ENCODE measurements at places on chromosomes 1 and 21.

GRCh38 chr1:169809370-169810095 is 14.8 kb upstream of the METTL18 start:
- no peak for DNase-seq

- DNase-seq: no peak
Measured at GRCh38 chr21:38264571-38264970, 7.8 kb downstream of the KCNJ15 start.

DNA sequence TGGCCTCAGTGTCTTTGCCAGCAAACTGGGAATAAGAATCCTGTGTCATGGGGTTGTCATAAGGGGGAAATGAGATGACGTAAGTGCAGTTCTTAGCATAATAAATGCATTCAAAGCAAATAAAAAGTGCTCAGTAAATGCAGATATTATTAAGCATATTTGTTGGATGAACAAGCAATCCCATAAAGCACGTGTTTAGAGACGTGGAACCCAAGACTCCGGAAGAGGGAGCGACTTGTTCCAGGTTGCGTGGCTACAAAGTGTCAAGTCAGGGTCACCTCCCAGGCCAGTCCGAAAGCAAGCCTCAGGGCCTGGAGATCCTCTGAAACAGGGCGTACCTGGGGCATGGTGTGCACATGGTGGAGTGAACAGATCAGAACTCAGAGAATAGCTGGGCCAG is 58.0 kb upstream of the LAPTM5 start:
- DNase-seq: no peak

- DNase-seq: no peak
Measured at GRCh38 chr21:34865400-34866241, 183.5 kb downstream of the RUNX1 start.

- no peak for DNase-seq
Measured at GRCh38 chr1:67544921-67545320, 114.7 kb upstream of the SERBP1 start.

DNA sequence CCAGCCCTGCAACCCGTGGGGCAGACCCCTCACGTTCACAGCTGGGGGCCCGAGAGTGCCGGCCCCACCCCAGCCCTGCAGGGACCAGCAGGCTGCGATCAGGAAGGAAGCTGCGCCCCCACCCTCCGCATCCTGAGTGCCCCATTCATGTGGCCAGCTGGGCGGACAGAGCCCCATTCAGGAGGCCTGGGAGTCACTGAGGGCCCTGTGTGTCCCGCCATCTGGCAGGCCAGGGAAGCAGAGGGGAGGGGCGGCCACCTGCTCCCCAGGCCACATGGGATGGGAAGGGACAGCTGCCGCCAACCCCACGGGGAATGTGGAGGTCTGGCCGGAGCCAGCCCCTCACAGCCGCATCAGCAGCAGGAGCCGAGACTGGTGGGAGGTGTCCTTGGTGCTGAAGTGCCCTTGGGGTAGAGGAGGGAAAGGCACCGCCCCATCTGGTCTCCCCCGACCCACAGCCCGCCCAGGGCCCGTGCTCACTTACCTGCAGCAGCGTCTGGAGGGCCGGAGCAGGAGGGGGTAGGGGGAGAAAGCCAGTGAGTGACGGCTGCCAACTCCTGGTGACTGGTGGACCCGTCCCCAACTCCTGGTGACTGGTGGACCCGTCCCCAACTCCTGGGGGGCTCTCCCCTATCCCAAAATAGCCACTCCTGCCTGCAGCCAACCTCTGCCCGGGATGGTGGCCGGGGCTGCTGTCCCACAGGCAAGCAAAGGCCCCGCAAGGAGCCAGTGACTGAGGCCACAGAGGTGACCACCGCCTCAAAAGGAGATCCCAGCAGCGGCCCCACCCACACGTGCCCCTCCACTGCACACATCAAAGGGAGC is 8.7 kb downstream of the ACAP3 start:
- DNase-seq: peak; percentile 71

- DNase-seq: no peak
Measured at GRCh38 chr1:97151651-97152050, 430.1 kb downstream of the PTBP2 start.

- DNase-seq: no peak
Measured at GRCh38 chr1:22971161-22971560, 1.5 kb downstream of the LACTBL1 start.

DNA sequence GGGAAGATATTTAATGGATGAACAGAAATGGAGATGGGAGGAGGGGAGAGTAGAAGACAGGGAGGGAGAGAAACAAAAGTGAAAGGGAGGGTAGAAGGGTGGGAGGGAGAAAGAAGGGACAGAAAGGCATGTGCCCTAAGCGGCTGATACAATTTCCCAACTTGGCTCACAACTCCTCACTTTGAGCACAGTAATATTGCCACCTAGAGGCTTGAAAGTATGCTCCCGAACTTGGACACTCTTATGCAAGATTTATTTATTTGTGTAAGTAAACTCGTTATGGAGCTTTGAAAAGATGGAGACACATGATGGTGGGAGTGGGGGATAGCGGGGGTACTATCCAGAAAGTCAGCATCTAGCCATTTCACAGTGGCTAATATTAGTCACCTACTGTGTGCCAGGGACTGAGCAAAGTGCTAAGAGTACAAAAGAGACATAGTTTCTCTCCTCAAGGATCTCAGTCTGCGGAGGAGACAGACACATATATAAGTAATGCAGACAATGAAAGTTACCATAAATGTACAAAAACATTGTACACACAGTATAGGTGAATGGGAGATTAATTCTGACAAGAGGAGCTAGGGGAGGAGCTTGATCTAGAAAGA is 189.7 kb downstream of the SEC16B start:
- no peak for DNase-seq

- no peak for DNase-seq
Measured at GRCh38 chr1:201566933-201567801, 28.2 kb downstream of the NAV1 start.

- peak; percentile 50 for DNase-seq
Measured at GRCh38 chr1:109167001-109167506, 46.7 kb upstream of the SARS1 start.

DNA sequence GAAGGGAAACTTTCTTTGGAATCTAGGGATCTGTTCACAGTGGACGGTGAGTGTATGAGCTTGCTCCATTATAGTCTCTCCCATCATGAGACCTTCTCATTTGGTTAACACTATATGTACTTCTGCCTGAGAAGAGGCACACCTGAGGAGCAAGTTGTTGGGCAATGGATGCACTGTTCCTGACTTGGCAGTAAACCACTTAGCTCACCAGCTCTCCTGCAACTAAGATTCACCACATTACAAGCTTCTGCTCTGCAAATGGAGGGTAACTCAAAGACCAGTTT is 10.2 kb downstream of the MACF1 start:
- no peak for DNase-seq

- DNase-seq: no peak
Measured at GRCh38 chr1:234520908-234521817, 42.2 kb upstream of the TARBP1 start.

Measured in right forelimb (tissue), 1 donor.